ENCODE measurements at places on chromosomes 11 and 22.

DNA sequence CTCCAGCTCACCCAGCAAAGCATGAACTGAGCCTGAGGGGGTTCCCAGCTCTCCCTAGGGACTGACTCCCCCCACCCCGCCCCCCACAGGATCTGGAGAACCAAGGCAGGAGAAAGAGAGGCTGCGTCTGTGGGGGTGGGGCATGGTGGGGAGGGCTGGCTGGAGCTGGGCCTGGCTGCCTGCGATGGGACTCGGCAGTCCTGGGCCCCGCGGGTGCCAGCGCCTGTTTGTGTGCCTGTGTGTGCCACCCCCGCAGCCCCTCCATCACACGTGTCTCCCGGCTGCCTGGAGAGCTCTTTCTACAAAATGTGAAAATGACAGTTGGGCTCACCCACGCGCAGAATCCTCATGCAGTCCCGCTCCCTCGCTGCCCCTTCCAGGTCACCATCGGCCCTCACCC, 46.8 kb downstream of the CACNA1I start:
- no peak for DNase-seq

DNA sequence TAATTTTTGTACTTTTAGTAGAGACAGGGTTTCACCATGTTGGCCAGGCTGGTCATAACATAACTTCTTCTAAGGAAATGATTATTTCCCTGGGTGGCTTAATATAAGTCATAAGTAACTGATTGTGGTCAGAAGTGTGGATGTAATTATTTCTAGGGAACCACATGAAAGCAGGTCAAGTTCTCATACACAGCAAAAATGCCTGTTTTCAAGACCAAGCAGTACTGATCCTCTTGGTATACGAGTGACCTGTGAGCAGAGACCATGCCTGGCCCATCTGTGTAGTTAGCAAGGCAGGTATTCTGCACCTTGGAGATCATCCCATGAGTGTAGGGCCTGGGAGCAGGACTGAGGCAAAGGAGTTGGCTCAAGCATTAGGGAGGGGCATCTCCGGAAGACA, 32.5 kb upstream of the NUCB2 start:
- DNase-seq: no peak

DNA sequence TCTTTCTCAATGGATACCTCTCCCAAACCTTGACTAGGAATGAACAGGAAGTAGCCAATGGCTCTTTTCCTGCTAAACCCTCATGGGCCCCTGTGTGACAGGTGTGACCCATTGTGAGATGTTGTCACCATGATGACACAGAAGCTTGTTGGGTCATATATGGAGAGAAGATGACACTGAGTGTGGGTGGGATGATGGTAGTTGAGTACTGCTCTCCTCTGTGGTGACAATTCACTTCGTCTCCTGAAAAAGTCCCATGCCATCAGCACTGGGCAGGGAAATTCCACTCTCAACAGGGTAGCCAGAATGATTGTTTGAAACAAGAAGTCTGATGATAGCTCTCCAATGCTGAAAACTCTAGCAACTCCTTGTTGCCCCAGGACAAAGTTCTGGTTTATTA, 94.0 kb upstream of the SEZ6L start:
- DNase-seq: no peak

GRCh38 chr11:83006877-83007330, 64.8 kb downstream of the RAB30 start:
- DNase-seq: no peak

DNA sequence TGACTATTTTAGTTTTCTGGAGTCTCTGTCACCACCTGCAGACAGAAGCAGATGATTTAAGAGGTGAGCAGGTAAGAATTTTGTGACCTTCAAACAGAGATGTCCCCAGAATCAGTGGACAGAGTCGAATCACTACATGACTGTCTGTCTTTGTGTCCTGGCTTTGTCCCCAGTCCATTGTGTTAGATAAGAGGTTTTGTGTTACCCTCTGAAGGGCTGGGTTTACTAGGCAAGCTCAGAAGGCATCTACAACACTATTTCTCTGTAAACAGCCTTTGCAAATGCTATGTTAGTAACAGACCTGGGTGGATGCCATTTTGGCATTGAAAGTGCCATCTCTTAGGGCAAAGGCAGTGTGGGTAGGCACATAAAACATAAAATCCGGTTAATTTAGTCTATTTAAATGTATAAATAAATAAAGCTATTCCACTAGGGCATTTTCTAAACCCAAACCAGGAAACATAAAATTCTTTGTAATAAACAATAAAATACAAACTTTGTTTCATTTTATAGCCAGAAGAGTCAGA, 40.3 kb upstream of the CADM1 start:
- no peak for DNase-seq

DNA sequence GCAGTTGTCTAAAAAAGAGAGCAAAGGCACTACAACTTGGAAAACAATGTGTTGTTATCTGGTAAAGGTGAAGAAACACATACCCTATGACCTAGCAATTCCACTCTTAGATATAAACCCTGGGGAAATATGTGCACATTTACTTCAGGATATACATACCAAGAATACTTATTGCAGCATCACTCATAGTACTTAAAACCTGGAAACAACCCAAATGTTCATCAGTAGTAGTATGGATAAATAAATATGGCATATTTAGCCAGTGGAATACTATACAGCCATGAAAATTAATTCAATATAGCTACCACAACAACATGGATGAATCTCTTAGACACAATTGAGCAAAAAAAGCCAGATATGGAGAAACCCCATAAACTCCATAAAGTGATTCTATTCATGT, 26.1 kb upstream of the MICAL2 start:
- DNase-seq: no peak

- DNase-seq: no peak
Measured at GRCh38 chr11:104883342-104883741, 14.9 kb downstream of the CASP12 start.

DNA sequence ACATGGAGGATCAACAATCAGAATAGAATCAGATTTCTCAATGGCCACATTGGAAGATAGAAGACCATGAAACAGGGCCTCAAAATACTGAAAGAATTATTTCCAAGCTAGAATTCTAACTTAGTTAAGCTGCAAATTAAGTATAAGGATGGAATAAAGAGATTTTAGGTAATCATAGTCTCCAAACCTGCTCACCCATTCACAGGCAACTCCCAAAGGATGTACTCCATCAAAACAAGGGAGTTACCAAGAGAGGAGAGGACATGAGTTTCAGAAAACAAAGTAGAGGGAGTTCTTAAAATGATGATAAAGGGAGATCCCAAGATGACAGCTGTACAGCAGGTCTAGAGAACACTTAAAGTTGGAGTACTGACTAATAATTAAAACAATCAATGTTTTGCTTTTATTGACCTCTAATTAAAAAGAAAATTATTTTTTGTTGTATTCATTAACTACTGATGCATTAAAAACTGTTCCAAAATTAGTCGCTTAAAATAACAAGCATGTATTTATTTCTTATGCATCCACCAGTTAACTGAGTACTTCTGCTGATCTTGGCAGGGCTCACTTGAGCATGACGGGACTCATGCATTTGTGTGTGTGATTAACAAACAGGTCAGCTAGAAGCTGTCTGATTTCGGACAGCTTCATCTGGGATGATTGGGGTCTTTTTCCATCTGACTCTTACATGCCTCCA, 95.6 kb downstream of the CD44 start:
- DNase-seq: no peak

DNA sequence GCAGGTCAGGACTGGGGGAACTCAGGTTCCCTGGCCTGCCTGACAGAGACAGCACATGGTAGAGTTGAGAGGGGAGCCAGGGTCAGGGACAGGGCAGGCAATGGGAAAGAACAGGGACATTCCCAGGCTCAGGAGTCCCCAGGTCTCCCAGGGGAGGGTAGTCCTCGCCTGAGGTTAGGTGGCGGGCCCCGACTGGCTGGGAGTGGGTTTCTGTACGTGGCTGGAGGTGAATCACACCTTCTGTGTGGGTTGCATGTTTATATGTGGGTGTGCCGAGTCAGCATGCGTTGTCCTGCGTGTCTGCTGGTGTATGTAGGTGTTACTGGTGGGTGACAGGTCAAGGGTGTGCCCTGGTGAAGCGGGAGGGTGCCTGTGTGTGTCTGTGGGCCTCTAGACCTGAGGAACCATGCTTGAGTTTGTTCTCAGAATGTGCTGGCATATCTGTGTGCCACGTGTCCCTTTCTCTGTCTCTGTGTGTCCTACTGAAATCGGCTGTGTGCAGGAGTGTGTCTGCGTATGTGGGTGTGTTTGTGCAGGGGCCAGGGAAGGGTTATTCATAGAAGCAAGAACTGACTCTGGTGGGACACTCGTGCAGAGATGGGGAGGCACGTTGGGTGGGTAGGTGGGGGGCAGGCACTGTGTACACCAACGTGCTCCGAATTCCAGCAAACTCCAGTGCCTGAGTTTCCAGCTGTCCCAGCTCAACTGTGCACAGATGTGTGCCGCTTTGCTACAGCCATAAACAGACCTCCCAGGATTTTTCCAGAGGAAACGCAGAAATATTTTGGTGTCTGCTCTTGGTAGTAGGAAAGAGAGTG, 23.8 kb upstream of the OAF start:
- no peak for DNase-seq

DNA sequence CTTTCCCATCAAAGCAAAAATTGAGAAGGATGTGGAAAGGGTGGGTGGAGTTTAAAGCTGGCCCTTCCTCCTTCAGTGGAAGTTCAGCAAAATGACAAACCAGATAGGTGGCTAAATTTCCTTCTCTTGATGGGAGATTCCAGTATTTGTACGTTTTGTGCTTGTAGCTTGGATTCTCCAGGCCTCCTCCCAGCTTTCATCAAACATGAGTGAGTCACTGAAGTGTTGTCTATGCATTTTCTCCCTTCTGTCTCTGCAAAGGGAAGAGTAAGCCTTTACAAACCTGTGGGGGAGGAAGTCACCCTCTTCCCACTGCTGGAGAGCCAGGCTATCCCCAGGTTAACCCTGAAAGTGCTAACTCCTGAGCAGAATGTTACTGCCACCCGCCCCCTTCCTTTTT, 6.4 kb downstream of the MARK2 start:
- DNase-seq: no peak

DNA sequence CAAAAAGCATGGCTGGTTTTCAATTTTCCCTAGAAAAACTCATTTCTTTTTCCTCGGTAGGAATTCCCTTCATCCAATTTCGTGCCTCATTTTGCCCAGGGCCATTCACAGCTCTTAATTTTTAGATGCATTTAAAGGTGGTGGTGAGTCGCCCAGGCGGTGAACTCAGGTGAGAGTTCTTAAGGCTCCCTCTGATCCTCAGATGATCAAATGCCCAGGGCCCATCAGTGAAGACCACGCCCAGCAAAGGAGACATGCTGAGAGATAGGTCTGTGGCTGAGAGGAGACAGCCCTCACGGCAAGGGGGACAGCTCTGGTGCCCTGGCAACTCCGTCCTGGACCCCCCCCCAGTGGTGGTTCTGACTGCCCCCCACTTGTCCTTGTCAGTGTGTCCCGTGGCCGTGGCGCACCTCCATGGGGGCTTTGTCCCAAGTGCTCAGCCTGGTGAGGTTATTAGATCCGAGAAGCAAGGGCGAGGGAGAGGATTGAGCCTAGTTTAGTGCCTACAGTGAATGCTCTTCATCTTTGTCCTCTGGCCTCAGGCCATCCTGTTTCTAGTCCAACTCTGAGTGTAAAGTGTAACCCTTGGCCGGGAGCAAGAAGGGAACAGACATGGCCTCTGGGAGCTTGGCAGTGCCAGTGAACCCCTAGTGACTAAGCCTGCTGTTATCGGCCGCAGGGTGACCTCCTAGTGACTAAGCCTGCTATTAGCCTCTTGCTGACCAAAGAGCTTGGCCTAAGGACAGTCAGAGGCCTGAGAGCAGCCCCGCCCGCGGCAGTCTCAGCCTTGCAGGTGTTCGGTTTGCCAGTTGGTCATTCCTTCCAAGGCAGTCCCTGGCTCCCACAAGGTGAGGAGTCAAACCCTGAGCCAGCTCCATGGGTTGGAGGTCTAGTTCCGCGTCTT, 83.5 kb downstream of the CTTN start:
- no peak for DNase-seq

- no peak for DNase-seq
Measured at GRCh38 chr22:29306175-29306834, at the start of gene GAS2L1. Gene GAS2L1, plus strand, starts transcription at chr22:29306650. Its CDS starts 1,456 bp downstream, at chr22:29308106.

GRCh38 chr11:71472941-71473792, 20.2 kb downstream of the NADSYN1 start:
- DNase-seq: no peak
